ENCODE measurements at places on chromosomes 1 and 21. TPM values are rescaled to one million over a fixed set of nuclear protein-coding genes. Genes with fewer than 3 reads are reported as not detected.

The PEAR1 gene
- 13.6 TPM for total RNA-seq

The CAMSAP2 gene
- 42.7 TPM for total RNA-seq

The TAS1R3 gene
- 0.23 TPM for total RNA-seq

The SFN gene
- total RNA-seq, result 0.14 TPM

The LRP8 gene
- 10.7 TPM for total RNA-seq

The FAM72C gene
- 0.42 TPM for total RNA-seq

The PLD5 gene
- 0.59 TPM for total RNA-seq

The MFSD2A gene
- 13.4 TPM for total RNA-seq

The KLHDC8A gene
- total RNA-seq, result not detected

The ADAMTS1 gene
- total RNA-seq, result 42.4 TPM

The GNAT2 gene
- total RNA-seq, result not detected

The VPS26C gene
- 69.6 TPM for total RNA-seq

All from smooth muscle cell of the umbilical artery (primary cell).